ENCODE measurements at places on chromosomes 6 and 20.

GRCh38 chr6:146931214-146931613 is 273.0 kb upstream of the STXBP5 start:
- DNase-seq, result no peak

- DNase-seq, result no peak
Measured at GRCh38 chr6:159212028-159212427, 42.8 kb downstream of the FNDC1 start.

GRCh38 chr6:142827991-142828390 is 117.0 kb downstream of the HIVEP2 start:
- no peak for DNase-seq

DNA sequence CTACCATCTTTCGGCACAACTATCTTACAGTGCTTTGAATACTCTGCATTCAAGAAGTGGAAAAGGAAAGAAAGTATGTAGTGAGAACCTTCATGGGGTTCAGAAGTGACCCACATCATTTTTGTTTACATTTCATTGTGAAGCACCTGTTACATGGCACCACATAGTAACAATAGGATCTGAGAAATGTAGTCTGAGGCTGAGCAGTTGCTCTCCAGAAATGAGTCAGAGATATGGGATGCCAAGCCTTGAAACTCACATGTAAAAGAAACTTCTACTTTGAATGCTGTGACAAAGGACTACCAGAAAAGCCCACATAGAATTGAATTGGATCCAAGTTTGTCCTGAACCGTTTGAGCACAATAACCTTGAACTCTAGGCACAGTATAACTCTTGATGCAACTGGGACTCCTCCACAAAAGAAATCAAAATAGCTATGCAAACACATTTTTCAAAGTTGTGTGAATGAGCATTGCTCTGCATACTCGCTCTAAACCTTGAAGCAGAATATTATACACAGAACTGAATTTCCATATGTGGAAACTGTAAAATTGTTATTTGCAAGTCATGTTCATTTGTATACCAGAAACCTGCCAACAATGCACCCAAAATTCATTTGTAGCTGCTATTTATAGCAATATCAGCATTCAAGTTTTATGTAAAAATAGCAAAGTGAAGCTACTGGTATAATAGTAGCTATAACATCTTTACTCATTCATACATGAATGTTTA is 400.9 kb upstream of the POU3F2 start:
- DNase-seq, result no peak

DNA sequence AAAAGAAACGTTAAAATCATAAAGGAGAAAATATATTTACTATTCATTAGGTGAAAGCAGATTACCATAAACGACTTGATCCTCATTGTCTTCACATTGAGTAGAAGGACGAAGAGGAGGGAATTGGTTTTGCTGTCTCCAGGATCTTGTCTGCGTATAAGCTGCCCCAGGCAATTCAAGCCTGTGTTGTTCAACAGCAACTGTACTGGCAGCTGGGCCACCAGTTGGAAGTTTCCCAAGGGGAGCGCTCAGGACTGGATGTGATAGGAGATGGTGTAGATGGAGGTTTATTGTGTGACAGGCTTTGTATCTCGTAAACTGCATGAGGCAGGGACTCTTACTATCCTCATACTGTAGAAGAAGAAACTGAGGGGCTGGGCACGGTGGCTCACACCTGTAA is 3.9 kb upstream of the FANCE start:
- DNase-seq, result no peak

GRCh38 chr6:109429496-109429895 is 10.9 kb downstream of the PPIL6 start:
- DNase-seq, result no peak

GRCh38 chr6:36907781-36908180 is 22.0 kb downstream of the C6orf89 start:
- DNase-seq, result no peak
